Inflammatory macrophage treated with lipopolysaccharide for 1 hour (primary cell): ENCODE measurements at places on chromosomes 7 and 10.

GRCh38 chr7:128879939-128880746, 17.5 kb downstream of the ATP6V1F start:
- DNase-seq = peak; percentile 11

DNA sequence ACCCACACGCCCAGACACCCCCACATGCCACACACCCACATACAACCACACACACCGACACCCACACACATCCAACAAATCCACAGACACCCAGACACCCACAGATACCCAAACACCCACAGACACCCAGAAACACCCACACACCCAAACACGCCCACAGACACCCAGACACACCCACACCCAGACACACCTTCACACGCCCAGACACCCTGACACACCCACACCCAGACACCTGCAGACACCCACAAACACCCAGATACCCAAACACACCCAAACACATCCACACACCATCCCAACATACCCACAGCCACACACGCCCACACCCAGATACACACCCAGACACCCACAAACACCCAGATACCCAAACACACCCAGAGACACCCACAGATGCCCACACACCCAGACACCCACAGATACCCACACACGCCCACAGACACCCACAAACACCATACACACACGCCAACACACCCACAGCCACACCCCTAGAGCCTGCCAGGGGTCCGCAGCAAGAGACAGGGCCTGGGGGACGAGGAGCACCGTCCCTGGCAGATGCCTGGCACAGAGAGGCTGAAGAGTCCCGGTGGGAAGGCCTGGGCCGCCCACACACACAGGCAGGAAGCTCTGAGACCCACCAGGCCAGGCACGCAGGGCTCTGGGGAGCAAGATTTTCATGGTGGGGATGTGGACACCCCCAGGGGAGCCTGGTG, 28.5 kb downstream of the CYP2W1 start:
- DNase-seq = no peak

- no peak for DNase-seq
Observed at GRCh38 chr7:45579391-45579801, 5.2 kb downstream of the ADCY1 start.

DNA sequence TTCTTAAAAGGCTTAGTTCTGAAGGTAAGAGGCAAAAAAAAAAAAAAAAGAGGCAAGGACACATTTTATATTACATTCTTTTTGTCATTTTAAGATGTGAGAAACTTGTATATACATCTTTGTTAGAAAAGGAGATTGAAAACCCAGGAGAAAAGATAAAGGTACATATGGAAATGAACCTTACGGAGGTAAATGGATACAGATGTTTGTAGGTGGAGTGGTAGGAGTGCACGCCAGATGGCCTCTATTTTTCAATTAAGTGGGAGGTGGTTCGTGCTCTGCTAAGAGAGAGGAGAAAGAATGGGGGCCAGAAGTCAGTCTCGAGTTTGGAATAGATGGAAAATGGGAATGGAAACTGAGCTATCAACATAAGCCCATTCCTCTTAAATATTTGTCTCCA, 622.5 kb upstream of the GHITM start:
- no peak for DNase-seq

GRCh38 chr10:13072339-13072738, 27.6 kb upstream of the OPTN start:
- no peak for DNase-seq

GRCh38 chr10:113521475-113521795, 31.4 kb upstream of the HABP2 start:
- no peak for DNase-seq

DNA sequence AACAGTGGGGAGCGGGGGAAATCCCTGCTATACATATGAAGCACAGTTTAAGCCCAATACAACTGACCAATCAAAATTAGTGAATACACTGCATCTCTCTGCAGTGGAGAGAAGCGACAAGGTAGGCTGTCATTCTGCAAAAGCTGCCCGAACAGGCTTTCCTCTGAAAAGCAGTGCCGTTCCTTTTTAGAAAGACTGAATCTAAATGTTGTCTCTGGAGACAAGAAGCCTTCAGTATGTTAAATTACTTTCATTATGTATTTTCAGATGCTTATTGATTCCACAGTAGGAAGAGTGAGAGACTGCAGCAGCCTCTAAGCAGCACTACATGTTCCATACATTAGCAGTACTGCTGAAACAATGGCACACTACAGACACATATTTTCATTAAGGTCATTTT, at the start of gene GPR22:
Gene GPR22, plus strand, starts transcription at position 129 of the 400 bp plus-strand sequence. CDS start 4,004 bp downstream, outside the sequence.
- no peak for DNase-seq

- peak; percentile 12 for DNase-seq
Observed at GRCh38 chr10:119177708-119178371, 772 bp downstream of the PRDX3 start.

DNA sequence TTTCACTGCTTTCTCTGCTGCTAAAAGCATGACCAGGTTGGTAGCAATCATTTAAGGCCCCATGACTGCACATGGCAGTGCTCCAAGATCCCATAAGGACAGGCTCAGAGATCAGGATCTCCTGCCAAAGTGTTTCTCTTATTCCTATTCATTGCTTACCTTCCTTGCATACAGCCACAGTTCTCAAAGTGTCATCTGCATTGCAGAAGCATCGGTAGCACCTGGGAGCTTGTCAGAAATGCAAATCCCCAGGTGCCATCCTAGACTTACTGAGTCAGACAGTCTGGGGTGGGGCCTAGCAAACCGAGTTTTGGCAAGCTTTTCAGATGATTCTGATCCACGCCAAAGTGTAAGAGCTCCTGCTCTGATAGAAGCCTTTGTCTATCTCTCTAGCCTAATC, 489.0 kb upstream of the AUTS2 start:
- DNase-seq = no peak

GRCh38 chr10:45404087-45404769, 30.2 kb downstream of the ALOX5 start:
- peak; percentile 93 for DNase-seq

DNA sequence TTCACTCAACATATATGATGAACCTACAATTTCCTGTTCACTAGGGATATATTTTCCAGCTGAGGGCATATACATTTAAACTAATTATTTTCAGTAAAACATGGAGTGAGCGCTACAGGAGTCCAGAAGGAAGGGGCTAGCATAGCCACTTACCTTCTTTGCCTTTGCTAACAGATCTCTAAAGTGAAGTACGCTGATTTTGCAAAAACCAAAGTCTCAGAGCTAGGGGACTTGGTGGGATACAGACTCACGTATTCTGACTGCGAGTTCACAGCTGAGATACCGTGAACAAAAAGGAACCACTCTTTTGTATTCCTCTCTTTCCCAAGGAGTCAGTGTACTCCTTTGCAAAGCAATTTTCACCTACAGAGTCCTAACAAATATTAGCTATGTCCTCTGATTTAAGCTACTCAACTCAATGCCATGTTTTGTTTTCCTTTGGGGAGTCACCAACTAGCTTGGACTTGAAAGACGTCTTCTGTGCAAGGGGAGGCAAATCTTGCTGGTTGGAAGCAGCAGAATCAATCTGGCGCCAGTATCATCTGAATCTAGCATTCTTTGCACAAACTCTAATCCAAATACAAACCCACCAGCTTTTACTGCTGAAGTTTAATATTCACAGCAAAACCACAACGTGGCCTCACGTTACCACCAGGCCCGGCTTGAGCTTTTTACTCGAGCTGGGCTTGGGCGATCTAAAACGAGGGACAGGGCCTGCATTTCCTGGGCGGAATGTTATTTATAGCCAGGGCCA, 657 bp downstream of the CDNF start:
- no peak for DNase-seq

DNA sequence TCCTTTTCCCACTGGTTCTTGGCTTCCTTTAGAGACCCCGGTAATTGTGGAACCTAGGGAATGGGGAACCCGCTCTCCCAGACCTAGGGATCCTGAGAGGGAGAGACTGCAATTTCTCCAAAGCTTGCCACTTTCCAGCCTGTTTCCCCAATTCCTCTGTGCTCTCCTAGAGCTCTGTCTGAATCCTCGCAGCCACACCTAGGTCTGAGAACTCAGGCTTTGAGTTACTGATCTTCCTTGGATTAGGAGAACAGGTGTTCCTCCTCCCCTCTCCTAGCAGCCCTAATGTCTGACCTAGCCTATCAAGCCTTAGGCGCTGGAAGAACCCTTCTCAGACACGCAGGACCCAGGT, 20.0 kb downstream of the WNT8B start:
- DNase-seq = no peak

GRCh38 chr7:16491148-16491547, 25.6 kb upstream of the SOSTDC1 start:
- no peak for DNase-seq

DNA sequence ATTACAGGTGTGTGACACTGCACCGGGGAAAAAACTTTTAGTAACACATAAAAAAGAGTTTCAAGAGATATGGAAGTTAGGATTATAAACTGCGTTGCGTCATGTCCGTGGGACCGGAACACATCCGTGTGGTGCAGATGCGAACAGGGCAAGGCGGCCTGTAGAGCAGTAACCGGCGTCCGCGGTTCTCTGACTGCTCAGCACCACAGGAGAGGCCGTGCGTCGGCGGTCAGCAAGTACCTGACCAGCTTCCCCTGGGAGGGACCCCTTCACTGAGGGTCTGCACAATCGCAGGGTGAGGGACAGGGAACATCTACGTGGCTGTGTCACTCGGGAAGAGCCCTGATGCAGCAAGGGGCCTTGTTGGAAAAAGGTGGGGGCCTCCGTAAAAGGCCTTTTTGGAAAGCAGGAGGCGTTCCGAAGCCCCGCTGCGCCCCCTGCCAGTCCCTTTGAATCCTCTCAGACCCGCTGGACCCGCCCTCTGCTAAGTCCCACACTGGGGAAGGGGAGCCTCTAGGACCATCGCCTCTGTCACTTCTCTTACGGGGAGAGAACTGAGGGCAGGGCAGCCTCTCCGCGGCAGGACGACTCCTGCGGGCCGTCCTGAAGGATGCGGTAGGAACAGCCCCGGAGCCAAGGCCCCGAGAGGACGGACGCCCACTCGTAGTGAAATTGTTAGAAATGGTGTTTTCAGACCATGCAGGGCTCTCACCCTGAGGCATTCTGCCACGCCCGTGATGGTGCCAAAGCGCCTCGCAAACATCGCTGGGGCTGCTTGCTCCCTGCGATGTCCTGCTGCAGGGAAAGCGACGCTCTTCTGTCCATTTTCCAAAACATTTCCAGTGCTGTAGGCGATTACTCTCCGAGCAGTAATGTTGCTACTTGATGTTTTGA, 771.6 kb upstream of the COBL start:
- DNase-seq = no peak

DNA sequence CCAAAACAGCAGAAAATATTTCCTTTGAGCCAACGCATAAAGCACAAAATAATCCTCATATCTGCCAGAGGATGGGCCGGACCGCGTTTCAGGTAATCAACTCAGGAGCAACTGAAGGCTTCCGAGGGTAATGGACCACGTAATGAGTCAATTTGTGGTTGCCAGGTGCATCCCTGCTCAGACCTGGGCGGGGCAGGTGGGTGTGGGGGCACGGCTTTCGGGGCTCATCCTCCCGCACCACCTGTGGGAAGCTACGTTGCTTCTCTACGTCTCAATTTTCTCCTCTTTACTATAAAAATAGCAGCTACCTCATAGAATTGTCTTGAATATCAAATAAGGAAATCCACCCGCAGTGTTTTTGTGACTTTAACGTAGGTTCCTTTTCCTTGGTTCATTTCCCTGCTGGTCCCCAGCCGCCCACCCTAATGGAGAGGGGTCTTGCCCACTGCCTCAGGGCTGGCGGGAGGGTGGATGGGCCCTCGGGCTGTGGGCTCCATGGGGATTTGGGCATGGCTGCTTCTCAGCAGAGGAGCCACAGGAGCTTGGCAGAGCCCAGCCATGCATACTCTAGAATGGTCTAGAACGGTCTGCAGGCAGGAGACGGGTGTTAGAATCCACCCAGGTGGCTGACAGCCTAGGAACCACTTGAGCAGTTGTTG, 324.7 kb downstream of the ADARB2 start:
- DNase-seq = no peak

GRCh38 chr7:95491634-95492314, 6.0 kb downstream of the ASB4 start:
- no peak for DNase-seq

DNA sequence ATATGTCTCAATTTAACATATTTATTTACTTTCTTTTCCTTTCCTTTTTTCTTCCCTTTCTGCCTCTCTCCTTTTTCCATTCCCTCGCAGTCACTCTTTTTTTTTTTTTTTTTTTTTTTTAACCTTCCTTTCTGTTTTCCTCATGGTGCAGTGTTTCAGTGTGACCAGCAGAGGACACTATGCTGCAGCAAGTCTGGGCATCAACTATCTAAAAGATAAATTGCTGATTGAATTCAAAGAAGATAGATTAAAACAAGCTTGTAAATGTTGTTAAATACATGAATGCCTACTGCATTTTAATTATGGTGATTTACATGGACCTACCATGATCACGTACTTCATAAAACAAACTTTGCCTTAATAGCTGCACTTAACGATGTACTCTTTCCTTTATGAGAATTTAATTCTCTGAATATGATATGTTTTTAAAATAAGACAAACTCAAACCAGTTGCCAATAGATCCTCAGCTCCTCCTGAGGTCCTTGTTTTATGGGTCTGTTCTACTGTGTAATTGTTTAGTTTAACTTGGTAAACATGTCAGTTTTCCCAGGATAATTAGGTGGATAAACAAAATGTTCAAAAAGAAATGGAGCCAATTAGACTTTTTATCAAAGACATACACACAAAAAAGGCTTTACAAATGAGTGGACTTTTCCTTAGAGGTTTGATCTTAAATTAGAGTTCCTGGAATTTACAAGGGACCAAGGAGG, 101.0 kb upstream of the AGR3 start:
- DNase-seq = peak; percentile 62

DNA sequence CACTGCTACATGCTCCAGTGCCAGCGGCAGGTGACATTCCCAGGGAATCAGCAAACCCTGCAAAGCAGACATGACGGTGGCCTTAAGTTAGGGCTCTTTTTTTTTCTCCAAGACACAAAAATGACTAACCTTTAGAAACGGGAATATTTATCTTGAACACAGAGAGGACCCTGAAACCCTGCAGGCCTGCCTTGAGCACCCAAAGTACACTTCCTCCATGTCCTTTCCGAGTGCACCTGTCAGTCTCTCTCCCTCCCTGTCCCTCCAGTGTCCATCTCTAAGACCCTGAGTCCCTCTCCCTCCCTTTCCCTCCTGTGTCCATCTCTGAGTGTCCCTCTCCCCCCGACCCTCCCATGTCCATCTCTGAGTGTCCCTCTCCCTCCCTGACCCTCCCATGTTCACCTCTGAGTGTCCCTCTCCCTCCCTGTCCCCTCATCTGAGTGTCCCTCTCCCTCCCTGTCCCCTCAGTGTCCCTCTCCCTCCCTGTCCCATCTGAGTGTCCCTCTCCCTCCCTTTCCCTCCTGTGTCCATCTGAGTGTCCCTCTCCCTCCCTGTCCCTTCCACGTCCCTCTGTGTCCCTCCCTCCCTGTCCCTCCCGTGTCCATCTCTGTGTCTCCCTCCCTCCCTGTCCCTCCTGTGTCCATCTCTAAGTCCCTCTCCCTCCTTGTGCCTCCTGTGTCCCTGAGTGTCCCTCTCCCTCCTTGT, 51.2 kb upstream of the CAMK2B start:
- no peak for DNase-seq
